ENCODE measurements at places on chromosomes 6 and 20.

- DNase-seq: no peak
Observed at GRCh38 chr6:85136310-85136709, 313.6 kb upstream of the NT5E start.

- DNase-seq: no peak
Observed at GRCh38 chr6:13664703-13665352, 46.8 kb downstream of the RANBP9 start.

DNA sequence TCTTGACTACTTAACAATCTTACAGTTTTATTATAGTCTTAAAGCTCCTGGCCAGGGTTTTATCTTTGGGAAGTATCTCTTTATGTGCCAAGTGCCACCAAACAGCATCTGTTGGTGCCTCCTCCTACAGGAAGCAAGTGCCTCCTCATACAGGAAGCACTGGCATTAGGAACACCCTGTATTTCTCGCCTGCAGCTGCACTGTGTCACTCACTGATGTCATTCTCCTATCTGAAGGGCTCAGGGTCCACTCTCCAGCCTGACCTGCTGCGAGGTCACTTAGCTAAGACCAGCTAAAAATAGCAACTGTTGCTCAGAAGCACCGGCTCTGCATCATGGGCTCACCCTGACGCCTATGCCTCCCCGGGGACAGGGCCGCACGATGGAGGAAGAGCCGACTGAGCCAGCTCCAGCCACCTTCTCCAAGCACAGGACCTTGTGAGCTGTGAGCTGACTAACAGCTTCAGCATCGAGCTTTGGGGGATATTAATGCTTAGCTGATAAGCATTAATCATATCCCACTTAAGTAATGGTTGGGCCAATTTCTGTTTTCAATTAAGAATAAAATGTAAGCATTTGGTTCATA lies 66.3 kb upstream of the CD93 start:
- no peak for DNase-seq

GRCh38 chr6:147137986-147138385 lies 66.2 kb upstream of the STXBP5 start:
- no peak for DNase-seq

DNA sequence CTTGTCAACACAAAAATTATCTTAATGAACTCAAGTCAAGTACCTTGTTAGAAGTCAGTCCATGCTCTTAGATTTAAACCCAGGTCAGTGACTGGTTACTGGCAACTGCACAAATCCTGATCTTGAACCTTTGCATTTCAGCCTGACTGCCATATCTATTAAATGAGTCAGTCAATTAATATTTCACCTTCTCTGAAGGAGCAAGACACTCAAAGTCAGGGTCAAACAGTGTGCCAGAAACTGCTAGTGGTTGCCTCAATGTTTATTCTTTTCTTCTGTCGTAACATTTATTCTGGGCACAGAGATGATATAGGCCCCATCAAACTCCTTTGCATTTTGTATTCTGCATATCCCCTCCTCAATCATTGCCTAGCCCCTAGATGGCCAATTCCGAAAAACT lies 193.9 kb upstream of the MOCS1 start:
- no peak for DNase-seq

DNA sequence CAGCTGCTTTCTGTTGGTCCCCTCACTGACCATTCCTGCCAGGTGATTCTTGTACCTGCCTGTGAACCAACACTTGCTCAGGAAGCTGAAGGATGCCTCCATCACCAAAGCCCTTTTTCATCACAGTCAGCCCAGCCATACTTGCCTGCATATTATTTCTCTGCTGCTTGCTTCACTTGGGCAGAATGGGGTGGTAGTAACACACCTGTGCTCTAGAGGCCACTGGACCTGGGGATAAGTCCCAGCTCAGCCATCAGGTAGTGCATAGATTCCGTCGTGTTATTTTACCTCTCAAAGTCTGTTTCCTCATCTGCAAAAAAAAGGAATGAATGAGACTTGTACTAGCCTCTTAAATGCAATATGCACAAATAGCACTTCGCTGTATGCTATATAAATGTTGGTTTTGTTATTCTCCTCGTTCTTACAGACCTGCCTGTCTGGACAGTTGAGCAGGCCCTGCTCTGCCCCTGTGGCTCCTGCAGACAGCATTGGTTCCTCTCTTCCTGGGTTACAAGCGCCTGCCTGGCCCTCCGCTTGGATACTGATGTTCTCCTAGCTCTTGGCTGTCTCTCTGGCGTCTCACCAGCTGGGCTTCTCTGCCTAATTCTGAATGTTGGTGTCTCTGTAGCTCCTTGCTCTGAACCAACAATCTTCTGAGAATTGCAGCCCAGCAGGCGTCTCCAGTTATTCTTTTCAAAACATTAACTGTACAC lies 151.8 kb downstream of the UNC5CL start:
- DNase-seq: no peak

DNA sequence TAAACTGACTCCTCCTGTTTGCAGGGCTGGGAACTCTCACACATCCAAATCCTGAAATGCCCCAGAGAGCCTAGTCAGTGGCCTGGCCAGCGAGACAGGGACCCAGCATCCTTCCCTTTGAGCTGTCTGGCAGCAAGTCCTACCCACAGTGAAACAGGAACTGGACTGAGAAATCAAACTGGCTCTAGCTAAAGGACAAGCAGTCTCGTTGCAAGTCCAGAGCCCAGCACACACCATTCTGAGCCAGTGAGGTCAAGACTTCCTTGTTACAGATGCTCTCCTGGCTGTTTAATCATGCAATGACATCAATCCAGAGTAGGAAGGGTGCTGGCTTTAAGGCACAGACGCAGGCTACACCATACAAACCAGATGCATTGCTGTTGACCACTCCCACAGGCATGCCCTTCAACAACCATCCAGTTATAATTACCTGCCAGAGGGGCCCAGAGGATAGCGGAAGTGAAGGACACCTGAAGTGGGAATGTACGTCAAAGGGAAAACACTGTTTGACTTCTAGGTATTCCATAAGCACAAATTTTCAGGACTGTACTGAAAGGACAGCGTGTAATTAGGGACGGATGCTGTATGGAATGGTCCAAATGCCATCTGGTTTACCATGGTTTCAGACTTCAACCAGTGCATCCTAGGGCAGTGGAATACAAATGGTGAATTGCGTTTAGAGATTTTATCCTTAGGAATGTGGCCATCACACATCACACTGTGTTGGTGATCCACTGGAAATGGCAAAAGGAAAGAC lies 114.4 kb downstream of the SLC23A2 start:
- DNase-seq: no peak

- DNase-seq: no peak
Observed at GRCh38 chr20:56769921-56770600, 141.0 kb downstream of the TFAP2C start.

DNA sequence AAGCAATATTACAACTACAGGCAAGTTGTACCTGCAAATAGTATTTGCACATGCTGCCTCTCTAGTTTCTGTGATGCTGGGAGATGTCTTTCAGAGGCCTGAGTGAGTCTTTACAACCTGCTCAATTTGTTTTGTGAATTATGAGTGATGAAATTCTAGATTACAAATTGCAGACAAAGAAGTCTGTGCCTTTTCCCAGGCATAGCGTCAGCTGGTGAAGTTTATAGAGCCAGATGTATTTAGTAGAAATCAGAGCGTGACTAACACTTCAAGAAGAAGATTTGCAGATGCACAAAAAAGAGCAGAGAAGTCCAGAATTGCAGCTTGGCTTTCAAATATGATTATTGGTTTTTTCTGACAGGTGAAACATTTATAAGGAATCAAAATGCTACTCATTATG lies 289.9 kb downstream of the PLCB1 start:
- DNase-seq: no peak

DNA sequence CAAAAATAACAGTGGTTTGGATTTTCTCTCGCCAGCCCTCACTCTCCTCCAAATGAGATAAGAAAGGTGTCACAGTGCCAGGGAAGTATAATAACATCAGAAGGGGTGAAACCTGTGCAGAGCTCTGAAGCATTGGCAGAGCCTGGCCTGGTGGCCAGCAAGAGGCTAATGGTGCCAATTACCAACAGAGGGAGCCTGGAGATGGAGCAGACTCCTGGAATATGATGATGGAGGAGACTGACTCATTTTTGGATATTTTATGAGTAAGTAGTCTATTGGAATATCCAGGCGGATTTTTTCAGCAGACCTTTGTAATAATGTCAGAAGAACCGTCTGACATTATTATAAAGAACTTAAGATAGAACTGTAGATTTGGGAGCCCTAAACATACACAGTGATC lies 442.6 kb upstream of the MARCKS start:
- no peak for DNase-seq

DNA sequence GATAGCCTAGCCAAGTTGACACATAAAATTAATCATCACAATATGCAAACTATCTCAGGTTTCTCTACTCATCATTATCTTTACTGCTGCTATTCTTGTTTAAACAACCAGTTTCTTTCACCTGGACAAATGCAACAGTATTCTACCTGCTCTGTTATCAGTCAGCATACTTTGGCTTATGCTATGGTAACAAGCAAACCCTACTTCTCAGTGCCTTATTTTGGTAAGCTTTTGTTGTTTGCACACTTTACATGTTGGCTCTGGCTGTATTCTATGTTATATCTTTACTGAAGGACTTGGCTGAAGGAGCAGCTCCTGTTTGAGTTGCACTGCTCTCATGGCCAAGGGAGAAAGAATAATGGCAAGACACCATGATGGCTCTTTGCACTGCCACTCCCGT lies 463.1 kb downstream of the EPM2A start:
- DNase-seq: no peak

DNA sequence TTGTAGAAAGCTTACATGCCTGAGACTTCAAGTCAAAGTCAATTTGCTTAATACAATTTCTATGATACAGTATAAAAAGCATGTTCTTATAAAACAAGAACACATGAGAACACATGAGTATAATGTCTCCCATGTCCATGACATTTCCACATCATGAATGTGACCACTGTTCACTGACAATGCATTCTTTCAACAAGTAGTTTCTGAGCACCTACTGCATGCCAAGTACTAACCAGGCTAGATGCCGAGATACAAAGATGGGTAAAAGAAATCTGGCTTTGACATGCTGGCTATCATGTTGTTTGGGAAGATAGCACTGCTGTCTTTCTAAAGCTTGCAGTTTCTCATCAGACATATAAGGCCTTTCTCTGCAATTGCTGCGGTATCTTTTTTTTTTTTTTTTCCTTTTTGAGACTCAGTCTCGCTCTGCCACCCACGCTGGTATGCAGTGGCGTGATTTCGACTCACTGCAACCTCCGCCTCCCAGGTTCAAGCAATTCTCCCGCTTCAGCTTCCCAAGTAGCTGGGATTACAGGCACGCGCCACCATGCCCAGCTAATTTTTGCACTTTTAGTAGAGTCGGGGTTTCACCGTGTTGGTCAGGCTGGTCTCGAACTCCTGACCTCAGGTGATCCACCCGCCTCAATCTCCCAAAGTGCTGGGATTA lies 123.6 kb upstream of the DST start:
- DNase-seq: no peak

DNA sequence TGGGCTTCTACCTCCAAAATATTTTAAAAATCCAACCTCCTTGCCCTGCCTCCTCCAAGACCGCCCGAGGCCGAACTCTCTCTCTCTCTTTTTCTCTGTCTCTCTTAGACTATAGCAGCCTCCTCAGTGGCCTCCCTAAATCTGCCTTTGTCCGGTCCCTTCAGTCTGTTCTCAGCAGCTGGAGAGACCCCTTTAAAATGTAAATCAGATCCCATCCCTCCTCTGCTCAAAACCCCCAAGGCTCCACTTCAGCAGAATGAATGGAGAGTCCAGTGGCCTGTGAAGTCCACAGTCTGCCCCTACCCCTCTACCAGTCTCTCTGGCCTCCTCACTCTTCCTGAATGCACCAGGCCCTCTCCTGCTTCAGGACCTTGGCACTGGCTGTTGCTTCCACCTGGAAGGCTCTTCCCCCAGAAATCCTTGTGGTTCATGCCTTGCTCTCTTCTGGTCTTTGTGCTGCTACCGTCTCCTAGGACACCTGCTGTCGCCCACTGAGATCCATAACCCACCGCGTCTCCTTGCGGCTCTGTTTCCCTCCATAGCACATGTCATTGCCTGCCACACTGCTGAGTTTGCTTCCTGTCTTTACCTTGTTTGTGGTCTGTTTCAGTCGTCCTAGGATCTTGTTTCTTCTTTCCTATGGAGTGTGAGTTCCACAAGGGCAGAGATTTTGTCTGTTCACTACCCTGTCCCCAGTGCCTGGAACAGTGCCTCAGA lies 6.0 kb downstream of the MLN start:
- DNase-seq: no peak

DNA sequence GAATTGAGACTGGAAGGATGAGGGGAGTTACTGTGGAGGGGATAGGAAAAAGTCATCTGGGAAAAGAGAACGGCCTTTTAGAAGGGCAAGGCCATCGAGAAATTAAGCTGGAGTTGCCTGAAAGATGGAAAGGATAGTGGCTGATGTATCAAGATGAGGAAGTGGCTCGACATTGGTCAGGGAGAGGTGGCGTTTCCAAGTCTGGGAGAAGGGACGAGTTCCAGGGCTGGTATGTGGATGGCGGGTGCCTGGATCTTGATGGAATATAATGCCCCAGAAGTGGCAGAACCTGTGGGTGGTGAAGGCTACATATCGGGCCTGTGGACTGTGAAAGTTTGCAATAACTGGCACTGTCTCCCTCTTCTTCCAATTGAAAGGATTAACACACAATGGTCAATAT lies 2.2 kb upstream of the SIRT5 start:
- DNase-seq: no peak

DNA sequence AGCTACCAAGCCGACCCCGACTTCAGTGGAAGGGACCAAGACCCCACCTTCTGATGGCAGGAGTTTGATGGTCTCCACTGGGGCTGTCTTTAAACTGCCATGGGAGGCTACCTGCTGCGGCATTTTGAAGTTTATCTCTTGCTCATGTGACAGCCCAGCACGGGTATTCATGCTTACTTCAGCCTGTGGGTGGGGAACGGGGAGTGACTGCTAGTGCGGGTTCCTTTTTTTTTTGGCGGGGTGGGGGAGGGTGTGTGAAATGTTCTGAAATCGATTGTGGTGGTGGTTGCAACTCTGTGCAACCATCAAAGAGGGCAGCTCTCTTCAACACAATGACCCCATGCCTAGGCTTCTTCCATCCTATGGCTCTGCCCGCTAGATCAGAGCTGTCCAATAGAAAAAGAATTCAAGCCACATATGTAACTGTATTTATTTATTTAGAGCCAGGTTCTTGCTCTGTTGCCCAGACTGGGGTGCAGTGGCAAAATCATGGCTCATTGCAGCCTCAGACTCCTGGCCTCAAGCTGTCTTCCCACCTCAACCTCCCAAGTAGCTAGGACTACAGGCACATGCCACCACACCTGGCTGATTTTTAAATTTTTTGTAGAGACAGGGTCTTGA lies 53.7 kb downstream of the PPP1R16B start:
- DNase-seq: no peak

DNA sequence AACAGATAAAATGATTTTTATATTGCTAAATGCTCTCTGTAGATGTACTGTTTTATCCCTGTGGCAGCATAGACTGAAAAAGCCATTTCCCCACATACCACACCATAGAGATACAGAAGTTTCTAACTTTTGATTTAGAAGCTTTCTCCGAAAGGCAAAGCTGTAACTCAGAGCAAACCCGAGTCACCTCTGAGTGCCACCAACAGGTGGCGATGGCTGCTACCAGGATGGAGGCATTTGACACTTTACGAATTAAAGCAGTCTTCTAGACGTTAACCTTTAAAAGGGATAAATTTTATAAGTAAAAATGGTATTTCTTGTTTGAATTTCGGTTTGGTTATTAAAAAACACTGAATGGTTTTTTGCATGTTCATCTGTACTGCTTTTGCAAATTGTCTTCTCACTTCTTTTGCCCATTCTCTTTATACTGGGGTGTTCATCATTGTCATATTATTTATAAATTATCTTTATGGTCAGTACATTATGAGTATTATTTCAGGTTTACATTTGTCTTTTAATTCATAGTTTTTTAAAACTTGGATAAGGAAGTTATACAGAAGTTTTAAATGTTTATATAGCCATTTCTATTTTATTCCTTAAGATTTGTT lies 201.0 kb upstream of the CEP162 start:
- DNase-seq: no peak

GRCh38 chr6:136517002-136517401 lies 33.2 kb downstream of the MAP7 start:
- DNase-seq: no peak

All from stimulated activated CD4-positive, alpha-beta T cell treated with anti-CD3 and anti-CD28 coated beads, Interleukin-15, amount 100 ng/mL, for 48 hours (primary cell).